A172 (cell line): ENCODE measurements at places on chromosomes 6 and 20. TPM values are rescaled to one million over a fixed set of nuclear protein-coding genes. Genes with fewer than 3 reads are reported as not detected.

GRCh38 chr6:56541741-56542360, 100.8 kb downstream of the DST start:
- no peak for DNase-seq

- peak; percentile 71 for DNase-seq
Observed at GRCh38 chr6:85675030-85675819, 32.5 kb upstream of the SYNCRIP start.

DNA sequence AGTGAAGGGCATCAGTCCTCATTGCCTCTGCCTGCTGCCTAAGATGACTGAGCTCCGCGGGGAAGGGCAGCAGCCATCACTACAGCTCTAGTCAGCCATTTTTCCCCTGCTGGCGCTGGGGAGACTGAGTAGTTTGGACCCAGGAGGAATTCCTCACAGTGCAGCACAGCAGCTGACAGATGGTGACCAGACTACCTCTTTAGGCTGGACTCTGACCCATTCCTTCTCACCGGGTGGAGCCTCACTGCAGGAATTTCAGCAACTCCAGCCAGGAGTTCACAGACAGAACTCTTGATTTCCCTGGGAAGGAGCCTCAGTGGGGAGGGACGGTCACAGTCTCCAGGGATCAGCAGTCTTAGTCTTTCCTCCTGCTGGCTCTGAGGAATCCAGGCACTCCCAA, 492.0 kb upstream of the MMS22L start:
- no peak for DNase-seq

DNA sequence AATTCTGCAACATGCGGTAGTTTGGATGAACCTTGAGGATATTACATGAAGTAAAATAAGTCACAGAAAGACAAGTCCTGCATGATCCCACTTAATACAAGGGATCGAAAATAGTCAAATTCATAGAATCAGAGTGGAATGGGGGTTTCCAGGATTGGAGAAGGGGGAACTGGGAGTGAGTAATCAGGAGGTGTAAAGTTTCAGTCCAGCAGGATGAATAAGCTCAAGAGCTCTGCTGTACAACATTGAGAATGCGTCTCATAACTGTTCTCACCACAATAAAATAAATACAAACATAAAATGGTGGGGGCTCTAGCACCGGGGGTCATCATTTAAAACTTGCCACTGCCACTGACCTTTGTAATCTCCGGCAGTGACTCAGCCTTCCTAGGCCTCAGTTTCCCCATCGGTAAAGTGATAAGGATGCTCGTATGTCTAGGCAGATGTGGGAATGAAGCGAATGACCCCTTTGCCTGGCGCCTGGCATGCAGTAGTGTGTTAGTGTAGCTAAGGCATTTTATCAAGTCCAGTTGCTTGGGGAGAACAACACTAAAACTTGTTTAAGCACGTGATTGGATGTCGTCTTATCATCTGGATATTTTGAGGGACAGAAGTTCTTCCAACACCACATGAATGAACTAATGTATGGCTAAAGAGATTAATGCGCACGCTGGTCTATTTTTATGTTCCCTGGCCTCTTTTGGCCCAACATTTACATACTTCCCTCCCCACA, 421.1 kb downstream of the QKI start:
- DNase-seq: no peak

GMPR gene
- total RNA-seq: 6.6 and 9.6 TPM in 2 replicates
